ENCODE measurements at places on chromosomes 5 and 9.

- no peak for DNase-seq
Measured at GRCh38 chr9:77943057-77943456, 88.6 kb downstream of the GNAQ start.

- DNase-seq = no peak
Measured at GRCh38 chr5:115470921-115471320, 73.7 kb downstream of the FEM1C start.

GRCh38 chr5:67141644-67142043 lies 55.0 kb downstream of the CD180 start:
- no peak for DNase-seq

GRCh38 chr5:132663771-132664695 lies 6.1 kb downstream of the IL13 start:
- no peak for DNase-seq

DNA sequence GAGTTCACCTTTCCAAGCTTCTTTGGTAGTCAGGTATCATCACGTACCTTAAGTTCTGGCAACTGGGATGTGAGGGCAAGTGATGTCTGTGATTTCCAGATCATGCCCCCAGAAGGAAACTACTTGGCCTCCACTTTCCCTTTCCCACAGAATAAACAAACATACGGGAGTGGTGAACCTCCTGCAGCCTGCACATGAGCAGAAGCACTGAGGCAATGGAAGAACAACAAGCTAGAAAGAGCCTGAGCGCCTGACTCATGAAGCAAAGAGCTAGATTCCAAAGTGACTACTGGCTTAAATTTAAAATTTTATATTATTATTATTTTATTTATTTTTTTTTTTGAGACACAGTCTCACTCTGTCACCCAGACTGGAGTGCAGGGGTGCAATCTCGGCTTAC lies 35.0 kb downstream of the ARL15 start:
- no peak for DNase-seq

- DNase-seq = no peak
Measured at GRCh38 chr5:179906294-179906794, 1.4 kb downstream of the TBC1D9B start.

- peak; percentile 19 for DNase-seq
Measured at GRCh38 chr5:168578538-168579487, at the start of gene PANK3. Gene PANK3 (minus strand): TSS chr5:168579368. CDS start chr5:168579283, 85 bp downstream.

DNA sequence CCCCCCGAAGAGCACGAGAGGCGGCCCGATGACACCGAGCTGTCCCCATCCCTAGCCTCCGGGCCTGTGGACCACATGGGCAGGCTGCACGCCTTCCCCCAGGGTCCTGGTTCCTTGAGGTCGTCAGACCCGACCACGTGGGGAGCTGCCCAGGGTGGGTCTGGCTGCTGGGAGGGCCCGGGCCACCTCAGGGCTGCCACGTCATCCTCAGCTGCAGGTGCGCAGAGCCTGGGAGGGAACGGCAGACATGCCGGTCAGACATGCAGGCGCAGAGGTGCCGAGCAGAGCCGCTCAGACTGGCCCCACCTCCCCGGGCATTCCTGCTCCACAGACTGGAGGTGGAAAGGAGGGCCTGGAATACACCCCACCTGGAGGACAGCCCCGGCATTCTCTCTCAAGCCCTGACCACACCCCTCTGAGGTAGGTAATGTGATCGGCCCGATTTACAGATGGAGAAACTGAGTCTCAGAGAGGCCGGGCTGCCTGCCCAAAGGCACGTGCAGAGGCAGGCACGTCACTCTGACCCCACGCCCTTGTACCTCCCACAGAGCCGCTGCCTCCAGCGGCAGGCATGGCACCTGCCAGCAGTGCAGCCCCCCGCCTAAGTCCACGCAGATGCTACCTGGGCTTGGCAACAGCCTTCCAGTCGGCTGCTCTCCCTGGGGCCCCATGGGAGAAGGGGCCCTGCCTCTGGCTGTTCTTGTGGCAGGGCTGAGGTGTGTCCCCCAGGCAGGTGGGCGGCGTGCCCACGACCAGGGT lies 649 bp downstream of the CCDC187 start:
- DNase-seq = no peak

DNA sequence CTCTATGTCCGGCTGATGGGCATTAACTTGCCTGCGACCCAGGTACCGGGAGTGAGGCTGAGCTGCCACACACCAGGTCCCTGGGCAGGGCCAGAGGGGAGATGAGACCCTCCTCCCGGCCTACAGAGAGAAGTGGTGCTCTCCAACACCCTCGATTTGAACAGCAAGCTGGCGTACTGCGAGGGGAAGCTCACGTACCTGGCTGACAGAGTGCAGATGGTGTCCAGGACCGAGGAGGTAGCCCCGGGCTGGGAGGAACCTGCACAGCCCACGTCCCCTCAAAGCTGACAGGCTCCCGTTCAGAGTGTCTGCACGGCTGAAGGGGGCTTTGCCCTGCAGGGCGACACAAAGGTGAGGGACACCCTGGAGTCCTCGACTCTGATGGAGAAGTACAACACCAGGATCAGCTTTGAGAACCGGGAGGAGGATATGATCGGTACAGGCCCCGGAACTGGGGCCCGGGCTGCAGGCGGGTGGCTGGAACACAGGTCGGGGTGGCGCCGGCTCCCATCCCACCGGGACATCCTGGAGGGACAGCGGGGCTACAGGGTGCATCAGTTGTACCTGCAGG lies 1.0 kb upstream of the RABL6 start:
- DNase-seq = no peak

GRCh38 chr9:121645853-121646807 lies 5.3 kb upstream of the DAB2IP start:
- no peak for DNase-seq

- DNase-seq = peak; percentile 18
Measured at GRCh38 chr5:69492923-69493395, 369 bp downstream of the OCLN start.

GRCh38 chr9:93107825-93108161 lies 11.8 kb downstream of the CARD19 start:
- no peak for DNase-seq

- no peak for DNase-seq
Measured at GRCh38 chr9:23682891-23683431, 143.1 kb downstream of the ELAVL2 start.

DNA sequence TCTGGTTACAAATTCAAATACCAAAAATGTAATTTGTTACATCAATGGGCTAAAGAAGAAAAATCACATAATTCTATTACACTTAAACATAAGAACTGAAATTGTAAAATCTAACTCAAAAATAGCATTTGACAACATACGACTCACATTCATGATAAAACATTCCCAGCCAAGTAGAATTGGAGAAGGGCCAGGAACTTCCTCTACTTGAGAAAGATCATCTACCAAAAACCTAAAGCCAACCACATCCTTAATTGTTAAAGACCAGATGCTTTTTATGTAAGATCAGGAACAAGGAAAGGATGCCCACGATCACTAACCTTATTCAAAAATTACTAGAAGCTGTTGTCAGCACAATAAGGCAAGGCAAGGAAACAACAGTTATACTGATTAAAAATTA lies 1819.8 kb upstream of the C9orf72 start:
- no peak for DNase-seq

GRCh38 chr9:75487856-75488718 lies 399.8 kb downstream of the OSTF1 start:
- DNase-seq = no peak
